ENCODE measurements at places on chromosomes 3 and 15.
A peak's percentile ranks its signal among the peaks of the same experiment; 100 is the strongest.

DNA sequence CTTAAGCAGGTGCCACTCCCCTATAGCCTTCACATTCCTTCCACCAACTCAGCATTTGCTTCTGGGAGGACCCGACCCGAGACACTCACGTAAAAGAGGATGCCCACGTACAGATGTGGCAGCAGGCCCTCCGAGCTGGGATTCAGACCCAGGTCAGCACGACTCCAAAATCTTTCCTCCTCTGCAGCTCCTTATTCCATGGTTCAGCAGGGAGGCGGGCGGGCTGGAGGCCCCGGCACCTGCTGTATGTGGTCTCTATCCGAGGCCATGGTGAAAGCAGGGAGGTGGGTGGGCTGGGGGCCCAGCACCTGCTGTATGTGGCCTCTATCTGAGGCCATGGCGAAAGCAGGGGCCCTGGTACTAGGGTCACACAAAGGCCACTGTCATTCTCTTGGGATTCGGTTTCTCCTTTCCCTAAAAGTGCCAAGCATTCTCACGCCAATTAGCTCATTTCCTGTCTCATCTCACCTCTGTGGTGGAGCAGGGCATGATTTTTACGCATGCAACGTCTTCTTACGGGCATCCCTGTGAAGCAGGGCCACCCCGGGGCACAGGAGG lies 5.9 kb upstream of the MUC4 start:
- DNase-seq, result no peak

- DNase-seq, result no peak
These were observed 919.0 kb downstream of the EPHA3 start for GRCh38 chr3:90026406-90026805.

- DNase-seq, result peak; percentile 10
These were observed 1.3 kb upstream of the HACD2 start for GRCh38 chr3:123586131-123586530.

- DNase-seq, result no peak
These were observed 126.3 kb upstream of the MEF2A start for GRCh38 chr15:99439524-99439835.

GRCh38 chr3:108833611-108834010 lies 11.0 kb downstream of the TRAT1 start:
- DNase-seq, result no peak

- no peak for DNase-seq
These were observed 125.0 kb upstream of the LIPC start for GRCh38 chr15:58306591-58307312.

DNA sequence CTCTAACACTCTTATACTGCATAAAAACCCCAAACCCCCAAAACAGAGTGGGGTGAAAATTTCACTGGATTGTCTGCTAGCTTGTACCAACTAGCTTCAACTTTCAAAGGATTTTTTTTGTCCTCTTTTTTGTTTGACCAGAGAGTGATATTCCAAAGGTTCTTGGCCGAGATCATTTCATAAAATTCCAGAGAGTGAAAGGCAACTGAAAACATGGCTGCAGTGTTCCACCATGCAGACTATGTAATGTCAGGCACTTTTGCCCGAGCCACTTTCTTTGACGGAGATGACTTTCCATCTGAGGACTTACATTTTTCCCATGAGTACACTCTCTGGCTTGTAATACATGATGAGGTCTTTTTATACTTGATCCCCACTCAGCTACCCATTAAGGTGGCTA lies 107.5 kb downstream of the TIGIT start:
- DNase-seq, result no peak

GRCh38 chr3:64666171-64666588 lies 21.6 kb downstream of the ADAMTS9 start:
- DNase-seq, result no peak

DNA sequence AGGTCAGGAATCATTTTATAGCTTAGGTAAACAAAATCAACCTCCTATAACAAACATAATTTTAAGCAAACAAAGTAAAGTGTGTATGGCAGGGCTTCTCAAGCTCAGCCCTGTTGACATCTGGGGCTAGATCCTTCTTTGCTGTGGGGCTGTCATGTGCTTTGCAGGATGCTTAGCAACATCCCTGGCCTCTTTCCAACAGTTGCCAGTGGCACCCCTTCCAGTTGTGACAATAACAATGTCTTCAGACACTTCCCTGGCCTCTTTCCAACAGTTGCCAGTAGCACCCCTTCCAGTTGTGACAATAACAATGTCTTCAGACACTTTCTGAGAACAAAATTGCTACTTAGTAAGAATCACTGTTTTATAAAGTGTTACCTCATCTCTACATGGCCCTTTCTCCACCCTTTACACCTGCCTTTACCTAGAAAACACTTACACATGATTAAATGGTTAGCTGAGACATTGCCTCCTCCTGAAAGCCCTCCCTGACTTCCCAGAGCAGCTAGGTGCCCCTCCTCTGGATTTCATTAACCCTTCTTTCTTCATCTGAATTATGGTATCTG lies 194.0 kb upstream of the LMCD1 start:
- no peak for DNase-seq

DNA sequence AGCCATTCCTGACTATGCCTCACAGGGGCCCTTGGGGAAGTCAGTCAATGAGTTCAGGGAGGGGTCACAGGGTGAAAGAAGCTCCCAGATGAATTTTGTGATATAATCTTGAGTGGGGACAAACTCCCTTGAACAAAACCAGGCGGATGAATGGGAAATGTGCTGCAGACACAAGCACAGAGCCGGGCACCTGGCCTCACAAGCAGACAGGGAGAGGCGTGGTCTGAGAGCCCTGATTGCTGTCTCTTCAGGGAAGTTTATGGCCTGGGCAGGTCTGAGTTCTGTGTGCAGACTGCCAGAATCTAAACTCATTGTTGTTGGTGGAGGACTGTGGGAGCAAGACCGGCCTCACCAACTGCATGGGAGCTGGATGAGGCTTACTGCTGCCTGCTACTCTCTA lies 591.8 kb downstream of the EPHA3 start:
- no peak for DNase-seq

DNA sequence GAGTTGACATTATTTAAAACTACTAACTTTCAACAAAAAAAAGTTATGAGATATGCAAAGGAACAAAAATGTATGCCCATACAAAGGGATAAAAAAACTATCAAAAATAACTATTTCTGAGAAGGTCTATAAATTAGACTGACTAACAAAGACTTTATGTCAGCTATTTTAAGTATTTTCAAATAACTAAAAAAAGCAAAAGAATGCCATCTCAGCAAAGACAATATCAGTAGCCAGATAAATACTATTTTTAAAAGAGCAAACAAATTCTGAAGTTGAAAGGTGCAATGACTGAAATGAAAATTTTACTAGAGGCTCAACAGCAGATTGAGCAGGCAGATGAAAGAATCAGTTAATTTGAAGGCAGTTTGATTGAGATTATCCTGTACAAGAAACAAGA lies 3.6 kb upstream of the STRIT1 start:
- no peak for DNase-seq

DNA sequence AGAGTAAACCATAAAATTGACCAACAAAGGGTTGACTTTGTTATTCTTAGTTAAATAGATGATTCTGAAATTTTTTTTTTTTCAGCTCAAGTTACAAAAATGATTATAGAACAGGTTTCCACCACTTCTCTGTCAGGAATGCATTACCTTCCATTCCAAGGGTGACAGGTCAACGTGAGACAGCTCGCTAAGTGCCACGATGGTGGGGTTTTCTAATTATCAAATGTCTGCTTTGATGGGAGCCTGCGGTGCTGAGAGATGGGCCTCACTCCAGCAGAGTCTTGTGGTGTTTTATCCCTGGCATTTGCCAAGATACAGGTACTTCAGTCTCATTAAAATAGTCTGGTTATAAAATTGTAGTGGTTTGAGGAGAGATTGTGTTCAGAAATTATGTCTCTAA lies 80.3 kb downstream of the CGNL1 start:
- no peak for DNase-seq

DNA sequence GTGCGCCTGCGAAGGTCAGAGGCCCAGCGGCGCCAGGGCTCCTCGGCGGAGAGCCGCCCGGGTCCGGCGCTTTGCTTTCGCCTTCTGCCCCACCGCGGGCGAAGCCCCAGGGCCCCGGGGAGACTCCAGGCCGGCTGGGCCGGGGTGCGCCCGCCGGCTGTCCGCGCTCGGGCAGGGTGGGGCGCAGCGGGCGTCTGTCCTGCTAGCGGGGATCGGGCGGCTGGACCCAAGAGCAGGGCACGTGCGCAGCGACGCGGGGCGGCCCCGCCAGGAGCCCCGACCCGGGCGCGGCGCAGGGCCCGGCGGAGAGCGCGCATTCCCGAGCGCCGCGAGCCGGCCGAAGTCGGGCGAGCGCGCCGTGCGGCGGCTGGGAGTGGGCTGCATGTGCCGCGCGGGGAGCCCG lies 569 bp upstream of the ALDH1A3 start:
- no peak for DNase-seq

DNA sequence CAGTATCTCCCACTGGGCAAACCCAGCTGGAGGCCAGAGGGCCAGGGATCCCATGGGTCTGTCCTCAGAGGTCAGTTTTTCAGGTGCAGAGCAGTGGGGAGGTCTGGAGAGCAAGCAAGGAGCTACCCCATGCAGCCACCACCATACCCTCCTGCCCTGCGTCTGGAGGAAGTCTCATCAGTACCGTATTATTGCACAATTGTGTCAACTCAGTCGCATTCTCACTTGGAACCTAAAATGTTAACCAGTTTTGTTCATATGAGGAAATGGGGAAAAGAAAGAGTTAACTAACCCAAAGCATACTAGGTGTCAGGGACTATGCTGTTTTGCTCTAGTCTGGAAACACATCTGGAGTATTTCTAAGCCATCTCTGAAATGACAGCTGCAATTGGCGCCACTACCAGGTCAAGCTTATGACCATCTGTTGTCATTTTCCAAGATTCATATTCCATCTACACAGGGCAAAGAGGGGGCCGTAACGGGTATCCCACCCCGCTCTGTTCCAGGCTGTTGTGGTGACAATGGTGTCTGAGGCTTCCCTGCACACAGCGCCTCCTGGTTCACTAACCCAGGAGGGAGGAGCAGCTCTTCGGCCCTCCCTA lies 16.9 kb upstream of the APBA2 start:
- DNase-seq, result no peak

DNA sequence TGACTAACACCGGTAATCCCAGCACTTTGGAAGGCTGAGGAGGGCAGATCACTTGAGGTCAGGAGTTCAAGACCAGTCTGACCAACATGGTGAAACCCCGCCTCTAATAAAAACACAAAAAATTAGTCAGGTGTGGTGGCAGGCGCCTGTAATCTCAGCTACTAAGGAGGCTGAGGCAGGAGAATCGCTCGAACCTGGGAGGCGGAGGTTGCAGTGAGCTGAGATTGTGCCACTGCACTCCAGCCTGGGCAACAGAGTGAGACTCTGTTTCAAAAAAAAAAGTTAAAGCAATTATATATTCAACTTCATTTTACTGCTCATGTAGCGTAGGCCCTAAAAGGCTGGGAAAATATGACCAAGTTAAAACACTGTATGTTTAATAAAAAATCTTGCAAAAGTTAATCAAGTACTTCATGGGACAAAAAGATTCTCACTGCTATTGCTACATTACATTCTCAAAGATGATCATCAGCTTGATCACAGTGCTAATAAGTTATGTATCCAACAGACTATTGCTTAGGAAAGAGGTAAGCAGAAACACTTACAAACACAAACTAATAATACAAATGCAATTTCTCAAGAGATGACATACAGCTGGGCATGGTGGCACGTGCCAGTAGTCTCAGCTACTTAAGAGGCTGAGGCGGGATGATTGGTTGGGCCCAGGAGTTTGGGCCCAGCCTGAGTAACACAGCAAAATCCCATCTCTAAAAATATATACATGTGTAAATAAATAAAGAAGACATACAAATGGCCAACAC lies 2.7 kb downstream of the COPS2 start:
- DNase-seq, result no peak

- DNase-seq, result no peak
These were observed 105.0 kb upstream of the P2RY1 start for GRCh38 chr3:152729906-152730305.

GRCh38 chr3:52321481-52321880 lies 5.4 kb downstream of the DNAH1 start:
- DNase-seq, result no peak

DNA sequence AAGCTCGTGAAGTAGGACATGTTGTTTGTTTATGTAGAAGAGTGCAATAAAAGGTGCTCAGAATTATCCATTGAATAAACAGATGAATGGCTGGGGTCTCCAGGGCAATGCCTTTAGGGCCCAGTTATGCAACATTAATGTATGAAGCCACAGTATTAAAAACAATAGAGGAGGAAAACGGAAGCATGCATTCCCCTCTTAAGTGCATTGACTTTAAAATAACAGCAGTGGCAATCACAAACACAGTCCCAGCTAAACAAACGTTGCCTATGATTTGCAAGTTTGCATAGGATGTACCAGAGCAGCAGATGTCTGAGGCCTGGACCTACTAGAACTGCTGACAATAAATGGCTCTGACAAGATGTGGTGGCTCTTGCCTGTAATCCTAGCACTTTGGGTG lies 60.6 kb upstream of the GCNT3 start:
- no peak for DNase-seq

Measured in stimulated activated CD8-positive, alpha-beta memory T cell treated with anti-CD3 and anti-CD28 coated beads, Interleukin-15, amount 100 ng/mL, for 24 hours (primary cell).